ENCODE measurements at places on chromosomes 3 and 15. TPM values are rescaled to one million over a fixed set of nuclear protein-coding genes. Genes with fewer than 3 reads are reported as not detected.

DNA sequence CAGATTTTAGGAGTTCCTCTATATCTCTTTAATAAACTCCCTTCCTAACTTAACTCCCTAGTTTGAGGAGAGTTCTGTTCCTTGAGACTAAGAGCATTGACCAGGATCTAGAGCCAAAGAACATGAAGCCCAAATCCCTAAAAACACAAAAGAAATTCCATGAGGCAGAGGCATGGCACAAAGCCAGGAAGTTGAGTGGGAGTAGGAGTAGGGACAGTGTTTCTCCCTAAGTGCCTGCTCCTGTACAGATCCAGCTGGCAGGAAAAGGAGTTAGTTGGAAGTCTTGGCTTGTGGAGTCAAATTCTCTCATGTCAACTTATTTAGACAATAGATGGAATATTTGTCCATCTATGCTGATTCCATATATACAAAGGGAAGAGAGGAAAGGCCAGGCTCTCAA lies 11.4 kb downstream of the ACTC1 start:
- no peak for DNase-seq

DNA sequence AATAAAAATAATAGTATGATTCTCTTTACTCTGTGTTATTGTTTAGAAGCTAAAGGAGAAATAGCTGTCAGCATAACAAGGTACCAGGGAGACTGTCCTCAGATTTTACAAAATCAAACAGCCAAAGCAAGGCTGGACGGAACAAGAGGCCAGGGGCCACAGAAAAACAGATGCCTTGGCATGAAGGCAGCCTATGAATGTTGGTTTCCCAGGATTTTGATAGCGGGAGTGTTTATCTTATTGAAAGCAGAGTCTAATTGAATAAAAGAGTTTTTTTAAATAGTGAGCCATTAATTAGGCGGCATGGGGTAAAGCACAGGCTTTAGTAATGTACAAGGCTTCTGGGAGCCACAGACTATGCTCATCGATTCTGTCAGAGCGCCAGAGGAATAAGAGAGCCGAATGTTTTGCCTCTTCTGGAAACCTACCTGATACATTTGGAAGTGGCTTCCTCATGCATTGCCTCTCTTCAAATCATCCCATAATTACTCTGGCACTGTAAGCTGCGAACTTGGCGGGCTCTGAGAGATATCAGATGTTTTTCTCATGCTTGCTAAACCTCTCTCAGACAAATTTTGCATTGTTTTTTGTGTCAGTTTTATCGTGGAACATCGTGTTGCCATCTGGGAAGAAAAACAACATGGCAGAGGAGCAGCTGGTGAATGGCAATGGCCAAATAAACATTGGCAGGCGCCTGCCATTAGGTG lies 30.4 kb upstream of the TMCO5A start:
- DNase-seq = no peak

GRCh38 chr3:193910886-193911738 lies 224.8 kb upstream of the HES1 start:
- no peak for DNase-seq

GRCh38 chr3:159760046-159760445 lies 228.6 kb upstream of the IL12A start:
- no peak for DNase-seq

- no peak for DNase-seq
These were observed 14.5 kb upstream of the PLD1 start for GRCh38 chr3:171824824-171825221.

DNA sequence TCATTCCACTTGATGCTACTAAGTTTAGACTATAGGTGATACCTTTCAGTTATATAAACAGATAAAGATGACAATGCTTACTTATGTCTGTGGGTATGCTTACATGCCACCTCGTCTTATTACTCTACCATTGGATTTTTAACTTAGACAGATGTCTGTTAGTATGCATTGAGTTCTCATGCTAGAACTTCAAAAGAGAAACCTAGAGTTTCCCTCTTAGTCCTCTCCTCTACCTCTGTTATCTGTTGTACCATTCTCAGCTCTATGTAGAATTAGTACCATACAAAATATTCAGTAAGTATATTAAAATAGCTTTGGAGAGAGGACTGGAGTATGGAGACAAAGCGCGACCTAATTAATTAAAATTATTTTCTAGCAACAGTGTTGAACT lies 111.3 kb downstream of the BBX start:
- no peak for DNase-seq

GRCh38 chr15:75049392-75049791 lies 26.0 kb downstream of the PPCDC start:
- DNase-seq = no peak

GRCh38 chr3:160010578-160010977 lies 21.9 kb downstream of the IL12A start:
- no peak for DNase-seq

- no peak for DNase-seq
These were observed 66.6 kb upstream of the TBC1D5 start for GRCh38 chr3:17808994-17809393.

DNA sequence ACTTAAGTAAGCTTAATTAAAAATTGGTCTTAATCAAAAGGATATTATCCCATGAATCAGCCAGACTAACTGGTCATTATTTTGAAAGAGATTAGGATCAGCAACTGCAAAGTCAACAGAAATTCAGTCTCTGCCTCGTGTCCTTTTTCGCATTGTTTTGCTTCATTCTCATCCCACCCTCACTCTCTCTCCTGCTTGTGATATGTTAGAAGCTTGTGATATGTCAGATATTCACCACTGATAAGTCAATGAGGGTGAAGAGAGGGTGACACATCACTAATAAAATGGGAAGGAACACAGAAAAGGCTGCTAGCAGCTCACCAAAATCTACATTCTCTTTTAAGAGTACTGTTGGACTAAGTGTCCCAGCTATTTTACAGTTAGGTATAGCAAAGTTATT lies 146.1 kb downstream of the SUCNR1 start:
- no peak for DNase-seq

GRCh38 chr3:27721717-27722564 lies at the start of gene EOMES:
Gene EOMES, minus strand, starts transcription at chr3:27722323. Its CDS starts 29 bp downstream, at chr3:27722294.
- no peak for DNase-seq

GRCh38 chr3:134590766-134591165 lies 60.1 kb downstream of the KY start:
- DNase-seq = no peak

DNA sequence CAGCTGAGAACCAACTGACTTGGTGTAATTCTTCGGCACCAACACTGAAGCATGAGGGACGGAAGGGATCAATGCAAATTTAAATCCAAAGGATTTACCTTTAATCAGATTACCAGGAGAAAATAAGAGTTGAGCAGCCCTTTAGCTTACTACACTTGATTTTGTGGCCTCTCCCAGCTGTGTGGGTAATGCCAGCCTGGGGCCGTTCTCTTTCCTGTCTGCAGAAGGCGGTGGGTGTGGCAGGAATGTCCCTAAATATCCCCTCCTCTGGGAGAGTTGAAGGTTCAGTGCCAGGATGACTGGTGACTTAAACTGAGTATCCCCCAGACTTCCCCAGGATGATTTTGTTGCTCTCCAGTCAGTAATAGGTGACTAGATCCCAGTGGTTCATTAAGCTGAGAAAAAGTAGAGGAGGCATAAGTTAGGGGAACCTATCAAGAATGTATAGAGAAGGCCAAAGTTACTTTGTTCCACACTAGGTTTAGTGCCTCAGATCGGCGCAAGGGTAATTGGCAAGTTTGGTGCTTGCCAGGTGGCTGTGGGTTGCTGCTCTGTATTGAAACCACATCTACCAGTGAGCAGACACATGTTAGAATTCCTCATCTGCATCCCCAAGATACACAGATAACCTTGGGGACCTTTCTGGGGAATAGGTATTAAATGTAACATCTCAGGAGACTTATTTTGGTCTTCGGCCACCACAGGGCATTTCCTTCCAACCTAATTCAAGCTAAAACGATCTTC lies 23.1 kb downstream of the MAPKBP1 start:
- no peak for DNase-seq

DNA sequence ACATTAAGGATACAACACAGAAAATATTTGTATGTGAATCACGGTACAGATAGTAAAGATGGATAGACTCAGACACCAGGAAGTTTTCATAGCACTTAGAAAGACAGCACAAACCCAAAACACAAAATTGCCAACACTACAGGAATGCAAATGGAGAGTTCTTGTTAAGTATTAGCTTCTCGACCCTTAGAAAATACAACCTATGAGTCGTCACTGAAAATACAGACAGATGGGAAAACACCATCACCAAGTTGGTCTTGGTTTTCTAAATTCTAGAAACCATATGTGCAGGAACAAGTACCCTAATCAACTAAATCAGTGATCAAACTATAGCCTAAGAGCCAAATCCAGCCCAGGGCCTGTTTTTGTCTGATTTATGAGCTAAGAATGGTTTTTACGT lies 50.7 kb downstream of the PEAK1 start:
- no peak for DNase-seq

DNA sequence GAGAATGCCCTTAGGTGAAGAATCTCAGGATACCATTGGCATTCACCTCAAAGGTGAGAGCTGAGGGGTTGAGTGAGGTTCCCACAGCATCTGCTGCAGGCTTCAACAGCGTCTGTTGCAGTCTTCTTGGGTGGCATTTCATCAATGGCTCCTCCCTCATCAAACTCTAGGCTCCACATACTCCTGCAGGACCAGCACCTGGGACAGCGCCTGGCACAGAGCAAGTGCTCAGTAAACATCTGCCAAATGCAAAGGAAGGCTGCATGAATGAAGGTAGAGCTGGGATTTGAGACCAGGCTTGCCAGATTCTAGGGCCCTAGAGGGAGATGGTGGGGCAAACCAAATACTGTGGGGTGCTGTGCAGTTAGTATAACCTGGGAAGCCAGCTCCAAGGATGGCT lies 9.6 kb downstream of the TRH start:
- no peak for DNase-seq

B3GALNT1 gene
- total RNA-seq = 70.2 TPM

IQCF5 gene
- not detected for total RNA-seq

C3orf70 gene
- 2.6 TPM for total RNA-seq

EIF3J gene
- total RNA-seq = 34.5 TPM

SAMD7 gene
- not detected for total RNA-seq

ERC2 gene
- 4.0 TPM for total RNA-seq

Measured in right atrium auricular region (tissue), 2 donors.